ENCODE measurements at places on chromosomes 11 and 22. TPM values are rescaled to one million over a fixed set of nuclear protein-coding genes. Genes with fewer than 3 reads are reported as not detected.

The RBM7 gene
- total RNA-seq, result 59.9 TPM

DNA sequence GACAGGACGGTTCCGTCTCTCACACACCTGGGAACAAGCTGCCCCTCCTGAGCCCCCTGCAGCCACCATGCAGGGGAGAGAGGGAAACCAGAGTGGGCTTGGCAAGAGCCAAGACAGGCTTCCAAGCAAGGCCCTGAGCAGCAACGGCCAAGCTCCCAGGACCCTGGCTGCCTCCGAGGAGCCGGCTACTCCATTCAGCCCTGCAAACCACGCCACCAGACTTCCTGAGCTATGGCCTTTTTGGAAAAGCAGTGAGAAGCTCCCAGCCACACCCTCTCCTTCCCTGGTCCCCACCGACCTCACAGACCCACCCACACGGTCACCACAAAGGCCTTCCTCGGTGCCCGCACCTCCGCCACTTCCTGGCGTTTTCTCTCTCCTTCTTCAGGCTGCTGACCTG, 479.0 kb downstream of the BRD1 start:
- no peak for DNase-seq

DNA sequence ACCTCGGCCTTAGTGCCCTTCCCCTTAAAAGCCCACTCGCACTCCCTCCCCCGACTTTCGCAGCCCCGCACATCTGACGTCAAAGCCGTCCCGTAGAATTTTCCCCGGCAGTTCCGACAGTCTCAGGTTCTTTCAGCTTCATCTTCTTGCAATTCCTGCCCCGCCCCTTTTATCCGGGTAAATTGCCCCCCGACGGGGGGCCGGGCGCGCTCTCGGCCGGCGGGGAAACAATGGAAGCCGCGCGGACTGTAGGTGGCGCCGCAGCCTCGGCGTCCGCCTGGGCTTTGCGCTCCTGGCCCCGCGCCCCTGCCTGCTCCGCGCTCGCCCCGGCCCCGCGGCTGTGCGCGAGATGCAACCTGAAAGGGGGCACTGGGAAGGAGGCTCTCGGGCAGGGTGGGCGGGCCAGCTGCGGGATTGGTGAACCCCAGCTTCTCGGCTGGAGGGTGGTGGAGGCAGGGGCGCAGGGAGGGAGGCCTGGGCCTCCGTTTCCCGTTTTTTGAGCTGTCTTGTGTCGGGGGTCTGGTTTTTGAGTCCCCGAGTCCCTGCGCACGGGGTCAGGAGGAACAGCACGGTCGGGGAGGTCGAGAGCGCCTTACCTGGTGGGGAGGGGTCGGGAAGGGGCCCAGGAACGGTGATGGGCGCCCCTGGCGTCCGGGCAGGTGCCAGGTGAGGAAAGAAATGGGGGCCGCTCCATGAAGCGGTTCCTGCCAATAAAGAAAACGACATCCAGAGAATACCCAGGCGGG, 859 bp upstream of the FGF19 start:
- no peak for DNase-seq

GRCh38 chr11:64034411-64034811, 1.3 kb upstream of the FLRT1 start:
- DNase-seq, result no peak

Measured in H4 (cell line).